Heart left ventricle (tissue), 16 donors: ENCODE measurements at places on chromosomes 7 and 10.

GRCh38 chr7:105752671-105753275 lies 123.6 kb downstream of the ATXN7L1 start:
- DNase-seq: no peak
- peaks cover 25% of the 10 kb centered on the region for H3K36me3 ChIP-seq
- no peaks in the 10 kb centered on the region for H3K27me3 ChIP-seq
- no peak overlapping the region for H3K4me3 ChIP-seq

DNA sequence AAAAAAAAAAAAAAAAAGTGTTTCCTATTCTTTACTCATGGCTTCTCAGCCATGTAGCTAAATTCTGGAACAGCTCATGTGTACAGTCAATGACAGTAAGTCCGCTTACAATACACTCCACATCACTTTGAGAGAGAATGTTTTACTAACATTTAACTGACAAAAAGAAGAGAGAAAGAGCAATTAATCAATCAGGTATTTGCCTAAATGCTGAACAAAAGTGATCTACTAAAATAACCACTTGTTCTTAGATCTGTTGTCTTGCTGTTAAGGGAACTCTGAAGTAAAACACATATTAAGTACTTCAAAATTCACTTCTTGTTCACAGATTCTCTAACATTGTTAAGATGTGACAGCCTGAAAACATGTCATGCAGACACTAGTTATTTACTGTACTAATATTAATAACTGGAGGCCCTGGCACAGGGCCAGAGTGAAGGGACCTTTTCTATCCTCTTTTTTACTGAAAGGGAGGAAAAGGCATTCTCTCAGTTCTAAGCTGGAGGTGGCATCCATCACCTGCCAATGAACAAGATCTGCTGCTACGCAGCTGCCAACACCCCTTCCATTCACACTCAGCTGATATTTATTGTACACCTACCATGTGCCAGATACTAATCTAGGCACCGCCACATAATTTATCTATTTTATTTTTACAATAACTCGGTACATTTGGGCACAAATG lies 72.6 kb downstream of the AHR start:
- no peaks in the 10 kb centered on the region for H3K4me1 ChIP-seq
- no peak overlapping the region for H3K4me3 ChIP-seq
- H3K27ac ChIP-seq: no peak overlapping the region
- H3K36me3 ChIP-seq: no peaks in the 10 kb centered on the region
- no peaks in the 10 kb centered on the region for H3K27me3 ChIP-seq

GRCh38 chr7:108181073-108181985 lies 51.2 kb upstream of the LAMB4 start:
- H3K27ac ChIP-seq: no peak overlapping the region
- no peaks in the 10 kb centered on the region for H3K27me3 ChIP-seq
- no peak for DNase-seq
- H3K4me1 ChIP-seq: no peaks in the 10 kb centered on the region
- no peaks in the 10 kb centered on the region for H3K36me3 ChIP-seq

GRCh38 chr7:72335561-72336381 lies 76.4 kb downstream of the CALN1 start:
- DNase-seq: no peak
- no peak overlapping the region for H3K4me3 ChIP-seq
- H3K36me3 ChIP-seq: no peaks in the 10 kb centered on the region
- no peaks in the 10 kb centered on the region for H3K4me1 ChIP-seq
- H3K27ac ChIP-seq: no peak overlapping the region

DNA sequence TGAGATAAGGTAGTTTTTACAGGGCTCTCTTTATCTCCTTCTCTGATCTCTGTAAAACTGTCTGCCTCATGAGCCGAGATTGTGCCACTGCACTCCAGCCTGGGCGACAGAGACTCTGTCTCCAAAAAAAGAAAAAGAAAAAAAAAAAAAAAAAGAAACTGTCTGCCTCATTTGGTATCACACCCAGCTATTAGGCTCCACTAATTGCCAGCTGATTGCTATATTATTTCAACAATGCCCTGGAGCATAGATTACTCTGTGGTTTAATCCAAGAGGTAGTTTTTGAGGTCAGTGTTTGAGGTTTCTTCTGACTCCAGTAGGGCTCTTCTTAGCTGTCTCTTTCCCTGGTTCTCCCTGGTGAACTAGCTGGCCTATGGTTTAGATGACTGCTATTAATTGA lies 268.1 kb upstream of the PLPP4 start:
- no peak for DNase-seq
- H3K27ac ChIP-seq: no peak overlapping the region
- H3K27me3 ChIP-seq: no peaks in the 10 kb centered on the region
- no peaks in the 10 kb centered on the region for H3K4me1 ChIP-seq
- H3K4me3 ChIP-seq: no peak overlapping the region

DNA sequence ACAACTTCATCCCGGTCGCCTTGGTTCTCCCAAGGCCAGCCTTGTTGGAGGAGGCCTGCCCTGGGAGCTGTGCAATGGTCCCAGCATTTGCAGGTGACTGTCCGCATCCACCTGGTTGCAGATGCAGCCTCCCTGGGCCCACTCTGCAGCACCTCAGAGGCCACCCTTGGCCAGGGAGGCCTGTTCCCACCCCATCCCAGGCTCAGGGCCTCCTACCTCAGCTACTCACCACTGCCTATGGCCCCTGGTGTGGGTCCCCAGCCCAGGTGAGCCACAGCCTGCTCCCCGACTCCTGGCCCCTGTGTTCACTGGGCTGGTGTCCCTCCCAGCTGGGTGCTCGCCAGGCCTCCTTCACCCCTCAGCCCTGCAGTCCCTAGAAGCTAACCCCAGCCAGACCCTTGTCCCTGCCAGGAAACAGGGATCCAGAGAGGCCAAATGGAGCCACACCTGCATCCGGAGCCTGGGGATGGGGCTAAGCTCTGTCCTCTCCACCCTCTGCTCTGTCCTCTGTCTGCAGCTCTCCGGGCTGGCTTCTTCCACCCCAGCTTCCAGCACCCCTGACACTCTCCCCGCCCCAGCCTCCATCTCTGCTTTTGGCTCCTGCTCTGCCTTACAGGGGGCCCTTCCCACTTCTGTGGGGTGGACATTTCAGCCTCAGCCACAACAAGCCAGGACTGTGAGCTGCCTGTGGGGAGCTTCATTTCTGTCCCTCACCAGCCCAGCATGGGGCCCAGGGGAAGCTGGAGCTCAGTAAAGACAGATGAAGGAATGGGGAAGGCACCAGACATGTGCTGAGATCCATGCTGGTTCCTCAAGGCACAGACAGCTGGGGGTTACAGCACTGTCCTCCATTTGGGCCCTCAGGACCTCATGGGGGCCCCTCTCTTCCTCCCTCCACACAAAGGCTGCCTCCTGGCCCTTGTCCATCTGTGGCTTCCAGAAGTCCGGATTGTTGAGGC lies 35.6 kb upstream of the ANTXRL start:
- H3K27me3 ChIP-seq: no peaks in the 10 kb centered on the region
- DNase-seq: peak; percentile 42
- H3K36me3 ChIP-seq: no peaks in the 10 kb centered on the region
- H3K4me3 ChIP-seq: no peak overlapping the region
- no peak overlapping the region for H3K27ac ChIP-seq
- peaks cover 10% of the 10 kb centered on the region for H3K4me1 ChIP-seq

- H3K4me1 ChIP-seq: peaks cover 13% of the 10 kb centered on the region
- H3K36me3 ChIP-seq: no peaks in the 10 kb centered on the region
- no peak overlapping the region for H3K27ac ChIP-seq
- no peaks in the 10 kb centered on the region for H3K27me3 ChIP-seq
- H3K4me3 ChIP-seq: peak overlapping the region; percentile 24
Measured at GRCh38 chr7:69429911-69430383, 168.3 kb upstream of the AUTS2 start.
